ENCODE measurements at places on chromosomes 7 and 10.

DNA sequence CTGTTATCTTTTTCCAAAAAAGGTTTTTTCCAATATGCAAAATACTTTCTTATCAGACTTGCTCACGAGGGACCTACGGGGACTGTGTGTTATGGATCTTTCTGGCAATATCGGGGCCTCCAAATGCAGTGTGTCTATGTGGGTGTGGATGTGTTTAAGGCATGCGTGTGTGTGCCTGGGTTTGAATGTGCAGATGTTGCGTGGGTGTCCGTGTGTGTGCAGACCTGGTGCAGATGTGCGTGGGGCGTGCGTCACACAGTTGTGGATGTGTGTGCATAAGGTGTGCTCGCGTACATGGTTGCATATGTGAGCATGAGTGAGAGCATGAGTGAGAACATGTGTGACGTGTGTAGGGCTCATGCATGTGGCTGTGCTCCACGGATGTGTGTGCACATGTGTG, 19.7 kb downstream of the NKX6-2 start:
- no peak for DNase-seq

GRCh38 chr10:125961743-125962142, 65.4 kb downstream of the FANK1 start:
- DNase-seq = no peak

DNA sequence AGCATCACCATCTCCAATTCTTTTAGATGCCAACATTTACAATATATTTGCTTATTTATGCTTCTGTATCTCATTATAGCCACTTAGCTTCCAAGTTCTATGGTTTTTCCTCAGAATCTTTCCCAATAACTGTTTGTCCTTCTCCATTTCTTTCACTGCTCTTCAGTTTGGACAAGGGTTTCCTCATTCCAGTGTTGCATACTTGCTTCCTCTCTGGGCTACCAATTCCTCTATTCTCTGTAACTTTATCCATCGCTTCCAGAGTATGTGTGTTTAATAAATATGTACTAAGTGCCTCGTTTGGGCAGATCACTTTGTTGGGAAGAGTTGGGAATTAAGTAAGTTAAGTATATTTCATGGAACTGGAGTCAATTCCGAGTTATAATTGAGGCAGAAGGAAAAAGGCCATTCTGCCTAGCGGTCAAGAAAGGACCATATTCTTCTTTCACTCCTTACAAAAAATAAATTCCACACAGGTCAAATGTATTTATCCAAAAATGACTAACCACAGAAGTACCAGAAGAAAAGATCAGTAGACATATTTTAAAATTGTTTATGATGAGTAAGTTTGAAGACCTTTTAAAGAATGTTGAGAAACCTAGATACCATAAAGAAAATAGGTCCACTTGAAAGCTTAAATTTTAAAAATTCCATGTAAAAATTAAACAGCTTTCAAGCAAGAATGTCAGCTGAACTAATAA, 10.8 kb downstream of the STAMBPL1 start:
- DNase-seq = no peak

- DNase-seq = no peak
Observed at GRCh38 chr10:74306227-74306982, 155.4 kb downstream of the ADK start.

GRCh38 chr10:12720217-12720981, 281.1 kb downstream of the CCDC3 start:
- peak; percentile 72 for DNase-seq

All from SW480 (cell line).